CD4-positive, alpha-beta T cell treated with Interleukin-4 for 4 hours (primary cell): ENCODE measurements at places on chromosomes 6 and 20.

GRCh38 chr6:116761779-116762178 lies 3.7 kb downstream of the FAM162B start:
- no peak for DNase-seq

DNA sequence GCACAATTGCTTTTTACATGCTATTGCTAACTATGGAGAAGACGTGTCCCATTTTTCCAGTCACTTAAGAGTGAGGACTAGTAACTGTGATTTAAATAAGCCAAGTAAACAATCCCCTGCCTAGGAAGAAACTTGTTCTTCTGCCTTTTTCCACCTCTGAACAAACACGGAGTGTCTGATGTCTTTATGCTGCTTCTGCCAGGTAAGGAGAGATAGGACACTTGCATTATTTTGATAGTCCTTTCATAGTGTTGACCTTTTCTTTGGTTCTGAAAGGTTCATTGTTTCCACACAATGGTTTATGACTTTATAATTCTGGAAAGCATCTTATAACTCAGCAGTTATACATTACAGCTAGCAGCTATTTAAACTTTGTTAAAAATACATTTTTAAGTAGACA lies 8.4 kb downstream of the LRP11 start:
- no peak for DNase-seq

- no peak for DNase-seq
Measured at GRCh38 chr6:34340906-34341480, 51.5 kb downstream of the NUDT3 start.

- no peak for DNase-seq
Measured at GRCh38 chr6:148250975-148251685, 91.5 kb upstream of the SASH1 start.

DNA sequence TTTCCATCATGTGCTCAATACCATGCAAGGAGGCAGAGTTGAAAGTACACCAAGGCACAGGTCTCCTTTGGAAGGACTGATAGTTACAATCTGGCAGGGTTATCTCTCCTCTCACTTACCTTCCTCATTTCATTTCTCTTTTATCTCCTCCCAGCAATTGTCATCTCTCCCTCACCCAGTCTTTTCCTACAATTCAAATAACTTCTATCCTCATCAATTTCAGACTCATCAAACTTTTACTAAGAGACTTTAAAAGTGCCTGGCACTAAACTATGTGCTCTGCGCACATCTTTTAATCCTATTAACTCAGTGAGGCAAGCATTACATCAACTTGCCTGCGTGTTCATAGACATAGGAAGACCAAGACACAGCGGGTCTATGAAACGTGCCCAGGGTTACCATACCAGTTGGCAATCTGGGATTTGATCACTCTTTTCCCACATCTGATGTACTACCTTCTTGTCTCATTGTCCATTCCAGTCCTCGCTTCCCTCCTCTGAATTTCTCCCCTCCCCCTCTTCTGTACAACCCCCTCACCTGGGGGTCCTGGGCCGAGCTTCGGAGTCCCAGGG lies 1.2 kb downstream of the VARS1 start:
- no peak for DNase-seq

- no peak for DNase-seq
Measured at GRCh38 chr20:64036346-64037198, 590 bp downstream of the C20orf204 start.

DNA sequence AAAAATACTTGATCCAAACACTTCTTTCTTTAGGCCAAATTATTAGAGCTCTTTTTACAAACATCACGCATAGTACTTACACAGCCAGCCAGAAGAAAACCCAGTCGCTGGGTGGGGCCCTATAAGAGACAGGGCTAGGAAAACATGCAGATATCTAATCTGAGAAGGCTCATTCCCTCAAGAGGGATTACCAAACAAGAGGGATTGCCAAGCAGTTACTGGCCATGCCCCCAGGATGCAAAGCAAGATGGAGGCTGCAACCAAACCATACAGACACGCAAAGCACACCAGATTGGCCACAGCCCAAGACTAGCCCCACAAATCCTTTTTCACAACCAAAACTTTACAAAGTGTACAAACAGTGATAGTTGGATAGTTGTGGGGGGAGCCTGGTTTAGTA lies 1235.4 kb upstream of the GJE1 start:
- DNase-seq: no peak

DNA sequence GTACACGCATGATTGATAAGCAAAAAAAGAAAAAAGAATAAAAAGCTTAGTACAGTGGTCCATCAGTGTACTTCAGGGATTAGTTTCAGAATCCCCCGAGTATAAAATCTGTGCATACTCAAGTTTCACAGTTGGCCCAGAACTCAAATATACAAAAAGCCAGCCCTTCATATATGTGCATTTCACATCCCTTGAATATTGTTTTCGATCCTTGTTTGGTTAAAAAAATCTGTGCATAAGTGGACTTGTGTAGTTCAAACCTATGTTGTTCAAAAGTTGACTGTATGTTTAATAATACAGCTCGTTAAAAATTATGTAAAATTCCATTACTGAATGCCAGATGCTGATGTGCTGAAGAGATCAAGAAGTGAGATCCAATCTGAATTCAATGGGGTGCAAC lies 54.2 kb downstream of the LHFPL5 start:
- no peak for DNase-seq

DNA sequence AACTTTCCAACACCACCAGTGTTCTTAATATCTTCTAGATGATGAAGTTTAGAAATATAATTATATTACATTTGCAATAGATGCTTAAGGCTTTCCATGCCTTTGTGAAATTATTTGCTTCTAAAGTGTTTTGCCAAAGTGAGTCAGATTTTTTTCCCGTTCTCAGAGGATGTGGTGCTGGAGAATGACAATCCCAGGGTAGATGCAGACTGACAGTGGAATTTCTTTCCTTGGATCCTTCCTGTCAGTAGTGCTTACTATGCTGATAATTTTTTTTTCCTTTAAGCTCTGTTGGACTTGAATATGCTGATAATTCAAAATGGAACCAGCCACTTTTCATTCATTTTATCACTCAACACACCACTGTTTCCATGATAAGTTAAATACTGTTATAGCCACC lies 59.9 kb upstream of the SOX4 start:
- no peak for DNase-seq

GRCh38 chr6:158649289-158650143 lies at the start of gene SYTL3:
SYTL3 (plus strand) TSS chr6:158650054; CDS start chr6:158663269, 13,215 bp downstream.
- DNase-seq: peak; percentile 91

DNA sequence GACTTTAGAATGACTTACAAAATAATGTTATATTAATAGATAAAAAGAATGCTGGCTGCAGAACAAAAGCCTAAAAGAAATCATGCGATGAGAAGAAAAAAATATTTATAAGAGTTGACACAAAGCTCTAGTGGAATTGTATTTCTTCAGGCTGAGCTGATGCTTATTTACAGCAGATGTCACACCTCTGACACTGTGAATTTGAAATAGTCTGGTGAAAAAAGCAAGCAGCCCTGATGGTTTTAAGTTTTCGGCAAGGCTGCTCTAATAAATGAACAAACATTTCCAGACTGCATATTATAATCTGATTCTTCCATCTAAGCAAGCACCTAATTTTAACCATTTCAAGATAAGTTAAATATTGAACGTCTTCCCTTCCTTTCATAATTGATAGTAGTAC lies 109.9 kb downstream of the LIN28B start:
- DNase-seq: no peak

DNA sequence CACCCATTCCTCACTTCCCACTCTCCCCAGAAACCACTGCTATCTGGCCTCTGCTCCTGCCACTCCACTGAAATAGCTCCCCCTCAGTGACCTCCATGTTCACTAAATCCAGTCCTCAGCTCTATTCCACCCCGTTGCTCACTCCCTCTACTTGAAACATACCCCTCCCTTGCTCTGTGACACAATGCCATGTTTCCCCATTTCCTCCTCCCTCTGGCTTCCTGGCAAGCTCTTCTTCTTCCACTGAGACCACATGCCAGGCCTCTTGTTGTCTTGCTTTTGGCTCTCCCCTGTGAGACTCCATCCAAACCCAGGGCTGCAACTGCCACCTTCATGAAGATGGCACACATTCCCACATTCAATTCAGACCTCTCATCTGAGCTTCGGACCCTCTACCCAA lies 13.9 kb downstream of the TMEM151B start:
- no peak for DNase-seq

DNA sequence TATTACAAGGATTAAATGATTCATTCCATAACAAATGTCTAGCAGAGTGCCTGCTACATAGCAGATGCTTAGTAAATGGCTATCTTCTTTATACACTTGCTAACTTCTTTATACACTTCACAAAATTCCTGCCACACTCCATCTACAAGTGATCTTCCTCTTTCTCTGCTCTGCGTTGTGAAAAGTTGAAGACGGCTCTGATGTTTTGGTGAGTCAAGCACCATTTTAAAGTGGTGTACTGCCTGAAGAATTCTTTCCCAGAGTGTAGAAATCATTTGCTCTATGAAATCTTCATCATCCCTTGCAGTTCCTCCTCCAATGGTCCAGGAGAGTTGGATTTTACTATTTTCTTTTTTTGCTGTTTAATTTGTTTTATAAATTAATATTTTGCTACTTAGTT lies 74.9 kb downstream of the TNFAIP3 start:
- no peak for DNase-seq

GRCh38 chr6:11423072-11423471 lies 114.5 kb upstream of the TMEM170B start:
- no peak for DNase-seq

- no peak for DNase-seq
Measured at GRCh38 chr6:39956936-39957335, 22.7 kb upstream of the MOCS1 start.

GRCh38 chr6:79377047-79377446 lies 142.6 kb upstream of the HMGN3 start:
- no peak for DNase-seq
